ENCODE measurements at places on chromosomes 3 and 15.

- peak; percentile 39 for DNase-seq
Measured at GRCh38 chr15:79853492-79854328, 43.1 kb downstream of the MTHFS start.

- no peak for DNase-seq
Measured at GRCh38 chr3:87987952-87988351, 70.9 kb downstream of the CGGBP1 start.

- no peak for DNase-seq
Measured at GRCh38 chr3:56157693-56158362, 310.4 kb downstream of the ERC2 start.

DNA sequence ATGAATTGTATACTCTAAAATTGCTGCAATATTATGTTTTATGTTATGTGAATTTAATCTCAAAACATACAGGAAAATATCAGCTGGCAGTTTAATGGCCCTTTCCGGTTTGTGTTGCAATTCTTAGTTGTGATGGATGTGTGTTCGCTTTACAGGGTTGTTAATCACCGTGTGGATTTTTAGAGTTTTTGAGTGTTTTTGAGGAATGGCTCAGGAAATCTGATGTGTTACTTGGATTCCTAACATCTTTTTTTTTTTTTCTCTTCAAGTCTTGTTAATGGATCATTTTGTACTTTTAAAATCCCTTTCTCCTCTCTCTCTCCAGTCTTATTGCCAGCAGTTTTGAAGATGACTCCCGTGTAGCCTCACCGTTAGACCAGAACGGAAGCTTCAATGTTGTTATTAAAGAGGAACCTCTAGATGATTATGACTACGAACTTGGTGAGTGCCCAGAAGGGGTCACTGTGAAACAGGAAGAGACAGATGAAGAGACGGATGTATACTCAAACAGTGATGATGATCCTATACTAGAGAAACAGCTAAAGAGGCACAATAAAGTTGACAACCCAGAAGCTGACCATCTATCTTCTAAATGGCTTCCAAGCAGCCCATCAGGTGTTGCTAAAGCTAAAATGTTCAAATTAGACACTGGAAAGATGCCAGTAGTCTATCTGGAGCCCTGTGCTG is 35.7 kb downstream of the MGA start:
- no peak for DNase-seq

GRCh38 chr3:190504354-190505125 is 9.3 kb upstream of the IL1RAP start:
- no peak for DNase-seq

- no peak for DNase-seq
Measured at GRCh38 chr3:44654039-44654438, 5.5 kb downstream of the ZNF35 start.

DNA sequence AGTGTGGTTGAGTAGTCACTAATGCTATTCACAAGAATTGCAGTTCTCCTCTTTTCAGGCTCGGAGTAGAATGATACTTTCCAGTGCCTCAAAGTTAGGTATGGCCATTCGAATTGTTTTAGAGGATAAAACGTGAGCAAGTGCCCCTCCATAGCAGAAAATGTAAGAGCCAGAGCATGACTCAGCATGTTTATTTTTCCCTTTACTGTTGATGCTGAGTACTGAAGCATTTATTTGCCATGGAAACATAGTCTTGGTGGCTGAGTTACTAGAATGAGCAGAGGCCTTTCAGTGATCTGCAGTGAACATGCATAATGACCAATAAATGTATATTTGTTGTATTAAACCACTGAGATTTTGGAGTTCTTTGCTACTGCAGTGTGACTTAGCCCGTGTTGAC is 540.6 kb downstream of the NLGN1 start:
- DNase-seq, result no peak

DNA sequence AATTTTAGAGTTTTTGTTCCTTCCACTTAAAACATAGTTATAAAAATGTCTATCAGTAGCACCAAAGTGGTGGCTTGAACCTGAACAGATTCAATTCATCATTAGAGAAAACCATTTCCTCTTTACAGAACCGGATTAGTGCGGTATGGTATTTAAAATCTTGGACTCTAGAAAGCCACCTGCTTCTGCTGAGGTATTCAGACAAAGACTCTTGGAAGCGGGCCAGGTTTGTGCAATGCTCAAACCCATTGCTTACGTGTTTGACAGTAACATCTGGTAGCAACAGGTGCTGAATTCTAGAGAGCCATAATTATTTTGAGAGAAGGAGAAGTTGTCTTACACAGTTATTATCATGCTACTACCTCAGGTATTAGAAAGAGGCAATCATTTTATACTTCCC is 290.5 kb downstream of the NAALADL2 start:
- DNase-seq, result no peak

GRCh38 chr3:133276594-133276993 is 123.3 kb upstream of the BFSP2 start:
- DNase-seq, result no peak

GRCh38 chr15:93088200-93088980 is 621 bp downstream of the RGMA start:
- DNase-seq, result no peak

DNA sequence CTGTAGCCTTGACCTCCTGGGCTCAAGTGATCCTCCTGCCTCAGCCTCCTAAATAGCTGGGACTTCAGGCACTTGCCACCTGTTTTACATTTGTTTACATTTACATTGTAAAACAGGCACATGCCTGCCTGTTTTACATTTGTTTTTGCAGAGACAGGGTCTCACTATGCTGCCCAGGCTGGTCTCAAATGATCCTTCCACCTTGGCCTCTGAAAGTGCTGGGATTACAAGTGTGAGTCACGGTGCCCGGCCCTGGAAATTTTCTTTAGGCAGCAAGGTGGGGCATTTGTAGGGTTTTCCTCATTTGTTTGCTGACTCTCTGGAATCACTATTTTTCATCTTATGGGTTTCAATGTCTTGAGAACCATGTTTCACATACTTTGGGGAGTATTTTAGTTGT is 25.0 kb downstream of the PIF1 start:
- no peak for DNase-seq

DNA sequence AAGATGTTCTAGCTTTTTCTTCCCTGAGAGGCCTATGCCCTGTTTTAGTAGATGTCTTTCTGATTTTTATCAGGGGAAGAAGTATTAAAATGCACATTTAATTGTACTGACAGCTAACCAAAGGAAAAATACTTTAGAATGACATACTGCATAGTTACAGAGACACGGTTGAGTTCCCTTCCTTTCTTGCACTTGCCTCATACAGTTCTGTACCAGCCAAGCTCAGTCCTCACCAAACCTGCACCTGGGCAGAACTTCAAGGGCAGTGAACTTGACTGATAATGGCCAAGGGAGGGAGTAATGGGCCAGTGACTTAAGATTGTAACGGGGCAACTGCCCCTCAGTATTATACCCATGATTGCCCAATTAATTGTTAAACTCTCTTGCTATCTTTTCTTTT is 34.1 kb upstream of the RASGRP1 start:
- DNase-seq, result no peak

DNA sequence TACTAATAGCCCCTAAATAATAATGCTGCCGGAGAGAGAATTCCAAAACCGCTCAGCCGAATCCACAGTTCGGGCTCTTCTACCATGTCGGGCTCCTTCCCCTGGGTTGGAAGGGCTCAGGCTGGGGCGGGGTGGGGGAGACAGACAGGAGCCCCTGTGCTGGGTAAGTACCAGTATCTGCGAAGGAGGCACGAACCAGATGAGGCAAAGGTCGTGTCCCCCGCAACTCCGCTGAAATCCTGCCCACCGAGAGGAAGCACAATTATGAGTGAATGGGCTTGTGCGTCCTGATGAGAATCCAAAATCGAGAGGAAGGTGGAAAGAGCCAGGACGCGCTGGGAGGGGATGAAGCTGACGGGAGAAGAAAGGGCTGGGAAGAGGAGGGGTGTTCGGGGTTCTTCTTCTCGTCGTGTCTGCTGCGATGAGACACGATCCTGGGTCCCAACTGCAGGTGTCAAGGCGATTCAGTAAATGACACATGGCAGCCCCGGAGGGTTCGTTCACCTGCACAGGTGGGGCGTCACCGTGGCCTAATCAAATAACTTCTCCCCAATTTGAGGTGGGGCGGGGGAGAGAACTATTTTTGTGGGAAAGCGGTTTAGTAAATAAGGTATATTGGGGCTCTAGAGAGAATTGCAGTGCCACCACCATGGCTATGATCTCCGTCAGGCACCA is 707 bp upstream of the FAM81A start:
- DNase-seq, result no peak

- no peak for DNase-seq
Measured at GRCh38 chr3:66425032-66425431, 75.8 kb downstream of the LRIG1 start.

DNA sequence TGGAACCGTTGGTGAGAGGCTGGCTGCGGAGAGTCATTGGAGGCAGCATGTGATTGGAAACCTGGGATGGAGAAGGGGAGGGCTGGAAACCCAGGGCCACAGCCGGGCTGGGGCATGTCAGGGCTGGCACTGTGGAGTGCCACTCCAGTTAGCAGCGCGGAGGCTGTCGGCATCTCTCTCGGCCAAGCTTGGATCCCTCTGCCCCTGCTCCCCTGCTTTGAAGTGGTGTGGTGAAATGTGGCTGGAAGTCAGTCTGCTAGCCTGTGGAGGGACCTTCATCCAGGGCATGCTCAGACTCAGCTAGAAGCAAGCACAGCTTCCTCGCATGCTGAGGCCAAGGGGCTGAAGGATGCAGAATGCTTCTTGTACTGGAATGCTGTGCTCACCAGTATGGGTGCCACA is 13.5 kb downstream of the SLCO3A1 start:
- no peak for DNase-seq

- DNase-seq, result no peak
Measured at GRCh38 chr3:150128126-150128525, 157.4 kb upstream of the PFN2 start.

DNA sequence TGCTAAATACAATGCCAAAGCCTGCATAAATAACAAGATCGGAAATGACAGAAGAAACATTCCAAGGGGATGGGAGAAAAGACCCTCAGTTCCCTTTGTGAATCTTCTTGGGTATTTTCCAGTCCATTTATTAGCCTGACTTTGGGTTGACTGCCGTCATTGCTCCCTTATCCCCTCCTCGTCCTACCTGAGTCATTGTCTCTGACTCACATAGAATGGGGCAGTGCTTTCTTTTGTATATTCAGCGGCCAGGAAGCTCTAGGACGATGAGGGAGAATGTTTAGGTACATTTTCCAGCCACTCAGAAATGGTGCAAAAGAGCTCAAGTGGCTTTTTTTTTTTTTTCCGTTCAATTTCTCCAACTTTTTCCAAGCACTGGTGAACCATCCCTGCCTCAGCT is 71.6 kb downstream of the KAT2B start:
- DNase-seq, result no peak

GRCh38 chr3:112097378-112097777 is 11.2 kb downstream of the C3orf52 start:
- DNase-seq, result no peak
